Suppressor macrophage treated with lipopolysaccharide for 4 hours (primary cell): ENCODE measurements at places on chromosomes 1 and 21.
A peak's percentile ranks its signal among the peaks of the same experiment; 100 is the strongest.

- peak; percentile 38 for DNase-seq
Measured at GRCh38 chr1:167043752-167044488, 46.3 kb downstream of the GPA33 start.

DNA sequence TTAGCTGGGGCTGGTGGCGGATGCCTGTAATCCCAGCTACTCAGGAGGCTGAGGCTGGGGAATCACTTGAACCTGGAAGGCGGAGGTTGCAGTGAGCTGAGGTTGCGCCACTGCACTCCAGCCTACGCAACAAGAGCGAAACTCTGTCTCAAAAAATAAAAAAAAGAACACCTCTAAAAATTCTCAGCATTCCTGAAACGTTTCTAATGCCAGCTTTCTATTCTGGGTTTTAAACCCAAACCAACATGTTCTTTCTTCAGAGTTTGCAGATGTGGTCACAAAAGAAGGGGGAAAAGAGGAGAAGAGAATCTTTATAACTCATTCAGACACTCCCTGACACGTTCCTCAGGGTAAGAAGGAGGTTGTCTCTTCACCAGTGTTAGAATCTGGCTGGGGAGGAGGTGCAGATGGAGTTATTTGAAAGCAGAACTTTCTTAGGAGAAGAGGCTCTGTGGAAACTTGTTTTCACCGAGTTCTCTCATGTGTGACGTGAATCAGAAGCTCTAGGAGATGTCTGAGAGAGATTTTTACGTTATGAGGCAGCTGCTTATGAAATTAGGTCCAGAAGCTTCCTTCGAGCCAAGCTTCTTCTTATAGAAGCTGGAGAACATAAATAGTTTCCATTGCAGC, 17.8 kb upstream of the CNR2 start:
- peak; percentile 69 for DNase-seq

- peak; percentile 10 for DNase-seq
Measured at GRCh38 chr1:225657462-225657989, 4.6 kb upstream of the ENAH start.

- DNase-seq = no peak
Measured at GRCh38 chr1:214842856-214843255, 239.7 kb upstream of the KCNK2 start.

- DNase-seq = no peak
Measured at GRCh38 chr1:185112356-185112755, 44.4 kb downstream of the TRMT1L start.

DNA sequence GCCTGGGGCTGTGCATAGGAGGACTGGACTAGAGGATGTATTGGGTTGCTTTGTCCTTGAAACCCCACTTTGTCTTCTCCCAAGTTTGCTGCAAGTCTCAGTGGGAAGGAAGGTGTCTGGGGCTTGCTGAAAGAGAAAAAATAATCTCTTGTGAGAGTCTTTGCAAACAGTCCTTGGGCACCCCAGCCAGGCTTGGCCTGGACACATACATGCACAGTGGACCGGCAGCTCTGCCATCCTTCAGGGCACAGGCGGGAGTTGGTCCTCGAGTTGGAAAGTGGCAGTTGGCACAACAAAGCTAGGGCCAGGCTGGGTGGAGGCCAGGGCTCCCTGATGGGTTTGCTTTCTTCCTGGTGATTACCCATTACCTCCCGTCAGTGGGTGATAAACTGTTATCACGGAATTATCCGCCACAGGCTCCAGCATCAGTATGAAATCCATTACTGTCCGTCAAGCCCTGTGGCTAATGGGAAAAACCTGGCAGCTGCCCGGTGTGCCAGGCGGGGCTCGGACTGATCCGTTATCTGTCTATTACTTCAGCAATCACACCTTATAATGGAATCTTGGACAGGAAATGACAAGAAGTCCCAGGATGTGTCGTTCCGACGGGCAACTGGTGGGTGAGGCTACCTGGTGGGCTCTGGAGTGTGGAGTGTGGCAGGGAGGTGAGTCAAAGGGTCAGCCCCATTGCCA, 265.7 kb downstream of the GRIK3 start:
- no peak for DNase-seq

DNA sequence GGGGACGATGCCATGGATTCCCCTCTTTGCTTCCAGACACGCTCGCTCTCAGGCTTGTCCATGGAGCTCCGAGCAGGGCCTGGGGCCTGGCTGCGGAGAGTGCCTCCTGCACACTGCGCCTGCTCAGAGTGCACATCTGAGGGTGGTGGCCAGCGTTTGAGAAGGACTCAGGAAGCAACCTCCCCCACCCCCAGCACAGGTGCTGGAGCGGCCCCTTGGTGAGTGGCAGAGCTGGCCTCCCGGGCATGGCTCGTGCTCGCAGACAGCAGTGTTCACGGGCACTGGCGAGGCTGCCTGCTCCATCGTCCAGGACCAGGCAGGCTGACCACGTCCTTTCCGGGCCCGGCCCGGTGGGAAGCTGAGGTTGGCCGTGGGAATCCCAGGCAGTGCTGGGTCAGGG, 2.8 kb downstream of the SPATC1L start:
- DNase-seq = no peak

DNA sequence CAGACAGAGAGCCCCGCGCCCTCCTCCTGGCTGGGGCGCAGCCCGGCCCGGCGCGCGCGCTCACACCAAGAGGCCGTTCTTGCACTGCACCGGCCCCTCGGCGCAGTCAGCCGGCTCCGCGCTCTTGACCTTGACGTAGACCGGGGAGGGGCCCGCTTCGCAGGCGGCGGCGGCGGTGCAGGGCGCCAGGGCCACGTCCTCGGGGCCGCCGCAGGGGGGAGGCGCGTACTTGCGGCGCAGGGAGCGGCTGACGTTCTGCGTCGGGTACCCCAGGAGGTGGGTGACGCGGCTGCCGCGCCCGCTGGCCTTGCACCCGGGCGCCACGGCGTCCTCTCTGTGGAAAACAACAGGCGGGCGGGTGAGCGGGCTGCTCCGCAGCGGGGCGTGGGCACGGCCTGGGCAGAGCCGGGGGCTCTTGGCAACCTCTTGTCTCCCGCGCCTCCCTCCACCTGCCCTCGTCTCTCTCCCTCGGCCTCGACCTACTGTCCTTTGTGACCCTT, 7.7 kb downstream of the VSIG8 start:
- peak; percentile 71 for DNase-seq

DNA sequence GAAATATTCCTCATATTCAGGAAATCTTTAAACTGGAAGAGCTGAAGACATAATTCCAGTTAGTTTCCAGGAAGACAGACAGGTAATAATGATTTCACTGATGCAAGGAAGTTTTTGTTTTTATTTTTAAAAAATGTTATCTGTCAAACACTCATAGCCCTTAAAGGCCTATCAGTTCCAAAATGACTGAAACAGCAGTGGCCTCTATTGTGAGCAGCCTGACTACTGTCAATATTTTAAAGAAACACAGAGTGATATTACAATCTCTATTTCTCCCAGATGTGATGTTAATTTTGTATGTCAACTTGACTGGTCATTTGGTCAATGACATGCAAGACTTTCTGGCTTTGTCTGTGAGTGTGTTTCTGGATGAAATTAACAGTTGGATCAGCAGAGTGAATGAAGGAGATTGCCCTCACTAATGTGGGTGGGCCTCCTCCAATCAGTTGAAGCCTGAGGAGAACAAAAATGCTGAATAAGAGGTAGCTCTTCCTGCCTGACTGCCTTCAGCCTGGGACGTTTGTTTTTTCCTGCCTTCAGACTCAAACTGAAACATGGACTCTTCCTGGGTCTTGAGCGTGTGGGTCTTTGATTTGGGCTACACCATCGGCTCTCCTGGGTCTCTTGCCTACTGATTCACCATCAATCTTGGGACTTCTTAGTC, 31.3 kb upstream of the SLC30A10 start:
- no peak for DNase-seq

DNA sequence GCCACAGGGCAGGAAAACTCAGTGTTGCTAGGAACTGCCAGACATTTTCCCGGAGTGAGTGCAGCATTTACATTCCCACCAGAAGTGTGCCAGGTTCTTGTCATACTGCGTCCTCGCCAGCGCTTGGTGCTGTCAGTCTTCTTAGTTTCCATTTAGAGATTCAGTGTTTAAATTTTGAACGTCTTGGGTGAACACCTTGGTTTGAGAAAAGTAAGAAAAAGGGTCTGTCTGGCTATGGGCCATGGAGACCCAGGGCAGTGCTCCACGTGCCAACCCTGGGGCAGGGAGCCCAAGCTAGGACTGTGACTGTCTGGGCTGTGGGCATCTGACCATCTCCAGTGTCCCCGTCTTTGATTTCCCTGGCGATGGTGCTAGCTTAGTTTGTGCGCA, 16.0 kb downstream of the IBA57 start:
- DNase-seq = no peak

- DNase-seq = no peak
Measured at GRCh38 chr1:211920141-211920572, 89.6 kb upstream of the LPGAT1 start.

DNA sequence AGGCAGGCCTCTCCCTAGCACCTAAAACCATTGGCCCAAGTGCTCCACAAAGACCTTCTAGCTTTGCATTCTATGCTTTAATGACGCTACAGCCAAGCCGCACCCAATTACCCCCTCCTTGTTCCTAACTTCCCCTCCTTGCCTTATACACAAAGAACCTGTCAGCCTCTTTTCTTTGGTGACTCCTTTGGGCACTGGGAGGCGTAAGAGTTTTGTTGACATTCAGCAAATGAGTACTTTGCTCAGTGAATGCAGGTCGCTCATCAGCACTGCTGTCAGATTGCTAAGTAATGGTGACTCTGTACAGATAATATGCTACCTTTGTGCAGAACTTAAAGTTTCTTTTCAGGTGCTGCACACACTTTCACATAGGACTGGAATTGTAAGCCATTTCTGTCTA, 187.6 kb upstream of the FAM78B start:
- DNase-seq = no peak

- peak; percentile 6 for DNase-seq
Measured at GRCh38 chr1:246651012-246651695, 73.1 kb upstream of the SCCPDH start.

GRCh38 chr1:241518476-241519307, 863 bp downstream of the FH start:
- DNase-seq = peak; percentile 42

DNA sequence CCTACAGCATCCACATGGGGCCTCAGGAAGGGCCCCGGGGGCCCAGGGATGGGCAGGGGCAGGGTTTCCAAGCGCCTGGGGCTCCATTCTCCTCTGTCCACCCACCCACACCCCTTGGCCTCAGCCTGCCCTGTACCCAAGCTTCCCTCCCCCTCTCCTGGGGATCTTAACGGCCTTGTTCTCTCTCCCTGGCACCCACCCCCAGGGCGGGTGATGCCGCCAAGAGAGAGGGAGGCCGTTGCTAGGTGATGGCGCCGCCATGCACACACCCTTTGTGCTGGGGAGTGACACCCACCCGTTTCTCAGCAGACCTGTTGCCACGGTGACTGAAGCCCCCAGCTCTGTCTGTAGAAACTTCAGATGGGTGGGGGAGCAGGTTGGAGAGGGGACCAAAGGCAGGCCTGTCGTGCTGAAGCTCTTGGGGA, 7.6 kb downstream of the GPR37L1 start:
- DNase-seq = no peak

DNA sequence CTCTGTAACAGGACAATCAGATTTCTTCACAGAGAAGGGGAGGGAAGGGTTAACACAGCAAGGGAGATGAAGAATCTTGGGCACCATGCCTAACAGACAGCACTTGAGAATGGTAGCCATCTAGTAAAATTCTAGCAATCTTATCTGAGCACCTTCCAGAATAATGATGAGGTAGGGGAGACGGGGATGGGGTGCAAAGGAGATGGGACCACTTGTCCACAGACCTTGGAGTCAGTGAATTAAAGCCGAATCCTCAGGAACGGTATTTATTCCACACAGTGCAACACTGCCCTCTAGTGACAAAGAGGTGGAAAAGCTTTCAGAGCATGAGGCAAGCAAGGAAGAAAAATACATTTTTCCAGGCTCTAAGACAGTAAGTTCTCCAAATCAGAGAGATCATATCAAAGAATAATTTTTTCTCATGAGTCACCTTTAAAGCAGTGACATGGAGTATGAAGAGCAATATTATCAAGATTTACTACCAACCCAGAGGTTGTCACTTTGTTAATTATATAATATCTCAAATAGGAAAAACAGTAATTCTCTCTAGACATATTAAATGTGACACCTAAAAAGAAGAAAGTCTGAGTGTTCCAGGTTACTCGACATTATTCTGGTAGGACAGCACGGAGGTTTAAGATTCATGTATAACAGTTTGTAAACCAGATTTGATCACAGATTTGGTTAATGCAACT, 43.3 kb upstream of the LPAR3 start:
- peak; percentile 66 for DNase-seq

DNA sequence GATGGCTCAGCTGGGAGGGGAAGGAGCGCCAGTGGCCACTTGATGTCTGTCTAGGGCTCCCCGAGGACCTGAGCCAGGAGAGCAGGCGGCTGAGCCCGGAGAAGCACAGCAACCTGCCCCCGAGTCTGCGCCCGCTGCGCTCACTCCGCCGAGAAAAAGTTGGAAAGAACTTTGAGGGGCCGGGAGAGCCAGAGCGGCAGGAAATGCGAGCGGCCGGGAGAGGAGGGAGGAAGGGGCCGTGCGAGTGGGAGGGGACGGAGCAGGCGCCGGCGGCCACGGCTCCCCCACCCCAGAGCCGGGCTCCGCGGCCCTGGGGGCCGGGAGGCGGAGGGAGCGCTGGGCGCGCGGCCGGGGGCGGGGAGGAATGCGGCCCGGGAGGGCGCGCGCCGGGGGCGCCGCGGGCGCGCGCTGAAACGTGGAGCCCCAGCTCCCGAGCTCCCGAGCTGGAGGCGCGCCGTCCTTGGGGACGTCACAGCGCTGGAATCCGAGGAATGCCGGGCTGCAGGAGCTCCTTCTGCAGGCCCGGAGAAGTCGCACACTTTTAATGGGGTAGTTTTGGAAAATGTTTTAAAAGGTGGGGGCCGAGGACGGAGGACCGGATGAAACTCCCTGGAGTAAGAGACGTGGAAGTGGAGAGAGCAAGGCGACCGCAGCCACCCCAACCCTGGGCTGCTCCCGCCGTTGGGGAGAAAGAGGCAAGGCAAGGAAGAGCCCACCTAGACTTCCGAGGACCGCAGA, at the start of gene PTPN14:
Gene PTPN14, minus strand, starts transcription at position 167 of the 738 bp plus-strand sequence. CDS start 86,799 bp downstream, outside the sequence.
- no peak for DNase-seq

GRCh38 chr1:170863621-170864020, 71.7 kb upstream of the MROH9 start:
- peak; percentile 24 for DNase-seq

DNA sequence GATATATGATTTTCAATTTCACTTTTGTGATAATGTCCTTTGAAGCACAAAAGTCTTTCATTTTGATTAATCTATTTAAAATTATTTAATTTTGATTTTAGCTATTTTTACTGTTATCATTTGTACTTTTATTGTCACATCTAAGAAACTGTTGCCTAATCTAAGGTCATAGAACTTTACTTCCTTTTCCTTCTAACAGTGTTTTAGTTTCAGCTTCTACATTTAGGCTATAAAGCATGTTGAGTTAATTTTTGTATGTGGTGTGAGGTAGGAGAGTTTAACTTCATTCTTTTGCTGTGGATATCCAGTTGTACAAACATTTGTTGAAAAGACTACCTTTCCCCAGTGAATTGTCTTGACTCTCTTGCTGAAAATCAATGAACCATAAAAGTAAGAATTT, 204.5 kb downstream of the TM2D1 start:
- DNase-seq = peak; percentile 52

- peak; percentile 58 for DNase-seq
Measured at GRCh38 chr1:201468844-201469644, at the start of gene PHLDA3. Gene PHLDA3, minus strand, starts transcription at chr1:201469188. Its CDS starts 402 bp downstream, at chr1:201468786.

- DNase-seq = no peak
Measured at GRCh38 chr1:219657186-219657585, 44.3 kb upstream of the ZC3H11B start.
